ENCODE measurements at places on chromosomes 13 and 19. TPM values are rescaled to one million over a fixed set of nuclear protein-coding genes. Genes with fewer than 3 reads are reported as not detected.

DNA sequence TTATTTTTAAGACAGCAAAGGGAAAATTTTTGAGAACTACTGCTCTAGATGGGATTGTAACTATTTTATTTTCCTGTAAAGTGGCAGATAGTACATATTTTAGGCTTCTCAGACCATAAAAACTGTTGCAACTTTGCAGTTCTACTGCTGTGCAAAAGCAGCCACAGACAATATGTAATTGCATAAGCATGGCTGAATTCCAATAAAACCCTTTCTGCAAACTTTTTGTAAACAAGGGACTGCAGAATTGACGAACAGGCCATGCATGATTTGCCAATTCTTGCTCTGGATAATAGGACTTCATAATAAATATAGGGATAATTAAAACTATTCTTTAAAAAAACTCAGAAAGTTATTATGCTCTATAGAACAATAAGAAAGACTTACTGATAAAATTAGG lies 149.1 kb downstream of the SLITRK5 start:
- no peak overlapping the region for H3K4me3 ChIP-seq
- H3K27me3 ChIP-seq: no peaks in the 10 kb centered on the region
- H3K27ac ChIP-seq: no peak overlapping the region
- no peak for DNase-seq

- H3K27me3 ChIP-seq: peaks cover 44% of the 10 kb centered on the region
- H3K27ac ChIP-seq: no peak overlapping the region
- H3K36me3 ChIP-seq: peaks cover 10% of the 10 kb centered on the region
- no peak for DNase-seq
Measured at GRCh38 chr19:53981376-53981951, 10.0 kb upstream of the CACNG6 start.

DNA sequence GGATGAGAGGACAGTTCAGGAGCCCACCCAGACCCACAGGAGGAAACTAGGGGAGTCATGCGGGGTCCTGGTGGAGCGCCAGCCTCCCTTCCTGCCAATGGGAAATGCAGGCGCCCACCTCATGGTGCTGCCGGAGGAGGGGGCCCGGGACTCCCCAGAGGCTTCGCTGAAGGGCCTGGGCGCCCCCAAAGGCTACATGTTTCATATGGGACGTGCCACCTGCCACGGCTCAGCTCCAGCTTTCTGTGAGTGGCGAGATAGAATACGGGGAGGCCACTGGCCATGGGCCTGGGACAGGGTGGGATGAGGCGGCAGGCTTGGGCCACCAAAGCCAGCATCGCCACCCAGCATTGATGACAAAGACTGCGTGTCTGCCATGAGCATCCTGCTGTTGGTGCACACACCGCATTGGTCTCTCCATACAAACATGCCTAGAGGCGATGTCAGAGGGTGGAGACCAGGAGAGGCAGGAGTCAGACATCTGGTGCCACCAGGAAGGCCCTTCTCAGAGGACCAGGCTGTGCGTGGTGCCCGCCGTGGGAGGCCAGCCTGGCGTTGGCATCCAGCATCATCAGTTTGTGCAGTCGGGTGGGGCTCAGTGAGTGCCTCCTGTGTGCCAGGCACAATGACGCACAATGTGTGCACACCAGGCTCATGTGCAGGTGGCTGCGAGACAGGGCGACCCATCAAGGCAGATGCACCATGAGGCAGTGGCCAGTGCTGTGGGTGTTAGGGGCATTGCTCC lies 1.2 kb upstream of the F10 start:
- no peaks in the 10 kb centered on the region for H3K36me3 ChIP-seq
- no peak overlapping the region for H3K4me3 ChIP-seq
- H3K4me1 ChIP-seq: no peaks in the 10 kb centered on the region
- no peak for DNase-seq

GRCh38 chr19:541699-542098 lies 2.2 kb upstream of the GZMM start:
- peaks cover 9% of the 10 kb centered on the region for H3K4me1 ChIP-seq
- H3K36me3 ChIP-seq: peaks cover 15% of the 10 kb centered on the region
- no peak for DNase-seq
- H3K27me3 ChIP-seq: no peaks in the 10 kb centered on the region
- no peak overlapping the region for H3K4me3 ChIP-seq

DNA sequence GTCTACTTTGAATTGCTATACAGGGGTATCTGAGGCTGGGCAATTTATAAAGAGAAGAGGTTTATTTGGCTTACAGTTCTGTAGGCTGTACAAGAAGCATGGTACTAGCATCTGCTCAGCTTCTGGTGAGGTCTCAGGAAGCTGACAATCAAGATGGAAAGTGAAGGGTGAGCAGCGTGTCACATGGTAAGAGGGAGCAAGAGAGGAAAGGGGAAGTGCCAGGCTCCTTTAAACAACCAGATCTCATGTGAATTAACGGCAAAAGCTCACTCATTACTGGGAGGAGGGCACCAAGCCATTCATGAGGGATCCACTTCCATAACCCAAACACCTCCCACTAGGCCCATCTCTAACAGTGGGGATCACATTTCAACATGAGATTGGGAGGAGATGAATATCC lies 222.4 kb downstream of the TDRD3 start:
- no peak overlapping the region for H3K27ac ChIP-seq
- no peaks in the 10 kb centered on the region for H3K27me3 ChIP-seq
- no peak overlapping the region for H3K4me3 ChIP-seq
- no peaks in the 10 kb centered on the region for H3K4me1 ChIP-seq
- H3K36me3 ChIP-seq: no peaks in the 10 kb centered on the region

Gene HCN2
- 0.52 TPM for total RNA-seq

Gene SLC15A1
- not detected for total RNA-seq

Gene LILRA2
- total RNA-seq: not detected

Gene ZNF708
- total RNA-seq: 11.0 TPM

Gene ANGPTL4
- total RNA-seq: 7.4 TPM
